Stimulated activated CD8-positive, alpha-beta memory T cell treated with anti-CD3 and anti-CD28 coated beads, Interleukin-4, amount 100 ng/mL, for 4 hours (primary cell): ENCODE measurements at places on chromosomes 6 and 20.

- DNase-seq, result no peak
These were observed at the start of gene PRR18 for GRCh38 chr6:166308033-166308768. Gene PRR18 (minus strand): TSS chr6:166308392. CDS start chr6:166308142, 250 bp downstream.

DNA sequence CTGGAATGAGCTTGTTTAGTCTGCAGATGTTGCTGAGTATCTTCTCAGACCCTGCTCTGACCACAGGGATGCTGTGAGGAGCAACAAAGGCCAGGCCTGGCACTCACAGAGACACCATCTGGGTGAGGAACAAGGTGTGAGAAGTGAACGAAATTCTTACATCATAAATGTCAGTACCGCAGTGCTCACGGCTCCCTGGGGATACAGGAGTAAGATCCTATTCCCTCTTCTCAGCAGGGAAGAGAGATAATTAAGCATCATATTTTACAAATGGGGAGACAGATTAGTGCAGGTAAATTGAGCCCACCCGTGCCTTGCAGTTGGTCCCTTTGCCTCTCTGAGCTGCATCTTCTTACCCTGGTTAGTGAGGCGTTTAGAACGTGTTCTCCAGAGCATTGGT lies 106.2 kb downstream of the DTD1 start:
- no peak for DNase-seq

- DNase-seq, result no peak
These were observed 794.6 kb downstream of the TFAP2A start for GRCh38 chr6:9620263-9620662.

DNA sequence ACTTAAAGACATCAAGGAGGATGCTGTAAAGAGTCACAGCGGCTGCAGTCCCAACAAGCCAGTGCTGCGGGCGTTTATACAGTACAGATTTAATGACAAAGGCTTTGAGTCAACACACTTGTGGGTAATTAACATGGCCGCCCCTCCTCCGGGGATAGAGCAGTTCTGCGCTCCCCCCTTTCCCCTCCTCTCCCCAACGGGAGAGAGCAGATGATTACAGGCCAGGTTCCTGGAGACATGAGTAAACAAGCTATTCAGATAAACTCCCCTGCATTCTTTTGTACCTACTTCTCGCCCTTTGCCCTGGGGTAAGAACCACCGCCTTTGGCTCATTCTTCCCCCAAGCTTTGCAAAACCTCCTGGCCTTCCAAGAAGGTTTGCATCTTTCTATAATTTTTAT lies 23.6 kb upstream of the FABP7 start:
- no peak for DNase-seq

DNA sequence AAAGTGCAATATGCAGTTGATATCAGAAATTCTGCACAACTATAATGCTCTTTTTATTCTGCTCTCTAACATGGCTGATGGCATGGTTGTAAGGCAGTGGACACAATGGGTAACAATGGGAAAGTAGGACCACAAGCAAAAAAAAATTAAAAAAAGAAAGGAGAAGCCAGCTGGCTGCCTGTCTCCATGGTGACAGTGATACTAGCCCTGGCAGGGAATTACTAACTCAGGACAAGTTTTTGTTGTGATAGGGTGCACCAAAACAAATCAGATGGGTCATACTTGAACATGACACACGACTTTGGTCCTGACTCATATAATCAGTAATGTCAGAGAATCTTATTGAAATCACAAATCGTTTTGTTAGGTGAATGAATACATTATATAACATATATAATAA lies 169.4 kb downstream of the TRDN start:
- no peak for DNase-seq

- DNase-seq, result no peak
These were observed 135.7 kb downstream of the BTBD3 start for GRCh38 chr20:12053353-12053752.

DNA sequence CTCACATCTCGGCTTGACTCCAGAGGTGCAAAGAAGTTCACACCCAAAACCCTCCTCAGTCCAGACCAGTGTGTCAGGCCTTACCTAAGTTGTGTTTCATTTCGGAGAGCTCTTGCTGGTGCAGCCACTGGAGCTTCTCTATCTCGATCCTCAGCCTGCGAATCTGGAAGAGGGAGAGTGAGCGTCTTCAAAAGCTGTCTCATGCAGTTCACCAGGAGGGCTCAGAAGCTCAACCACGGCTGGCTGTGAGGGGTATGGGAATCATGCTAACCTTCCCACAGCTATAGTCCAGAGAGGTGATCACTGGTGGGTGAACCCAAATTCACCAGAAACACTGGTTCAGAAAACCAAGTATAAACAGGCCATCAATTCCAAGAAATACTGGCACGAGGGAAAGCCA lies 129.4 kb downstream of the ZMYND8 start:
- no peak for DNase-seq

DNA sequence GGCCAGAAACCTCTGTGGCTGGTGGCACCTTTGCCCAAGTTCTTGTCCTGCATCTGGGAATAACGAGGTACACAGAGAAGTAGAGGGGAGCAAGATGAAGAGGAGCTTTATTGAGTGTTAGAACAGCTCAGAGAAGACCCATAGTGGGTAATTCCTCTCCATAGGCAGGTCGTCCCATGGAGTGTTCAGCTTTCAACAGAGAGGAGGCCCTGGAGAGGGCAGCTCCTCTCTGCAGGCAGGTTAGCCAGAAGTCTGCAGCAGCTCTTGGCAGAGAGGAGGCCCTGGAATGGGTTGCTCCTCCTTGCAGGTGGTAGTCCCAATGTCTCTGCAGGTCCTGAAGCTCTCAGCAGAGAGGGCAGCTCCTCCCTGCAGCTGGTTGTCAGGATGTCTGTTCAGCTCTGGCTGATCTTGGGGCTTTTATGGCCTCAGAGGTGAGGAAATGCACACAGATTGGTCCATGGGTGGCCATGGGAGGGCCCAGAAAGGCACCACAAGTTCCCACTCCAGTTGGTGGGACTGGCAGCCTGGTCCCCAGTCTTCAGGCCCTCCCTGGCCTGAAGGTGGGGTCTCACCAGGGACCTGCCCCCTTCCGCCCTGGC lies 89.0 kb downstream of the IPCEF1 start:
- DNase-seq, result no peak

GRCh38 chr6:53794720-53795339 lies at the start of gene LRRC1:
Gene LRRC1 (plus strand): TSS chr6:53795005. CDS start chr6:53795257, 252 bp downstream.
- DNase-seq, result peak; percentile 66

DNA sequence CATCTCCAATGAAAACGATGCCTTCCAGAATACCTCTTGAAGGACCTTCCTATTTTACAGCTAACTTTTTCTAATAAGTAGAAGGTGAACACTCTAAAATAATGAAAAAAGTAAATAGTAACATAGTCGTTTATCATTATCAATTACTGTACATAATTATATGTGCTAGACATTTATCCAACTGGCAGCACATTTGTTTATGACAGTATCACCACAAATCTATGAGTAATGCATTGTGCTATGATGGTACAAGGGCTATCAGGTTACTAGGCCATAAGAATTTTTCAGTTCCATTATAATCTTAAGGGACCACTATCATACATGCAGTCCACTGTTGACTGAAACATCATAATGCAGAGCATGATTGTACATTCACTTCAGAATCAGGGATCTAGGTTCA lies 68.4 kb downstream of the ATG5 start:
- DNase-seq, result no peak

DNA sequence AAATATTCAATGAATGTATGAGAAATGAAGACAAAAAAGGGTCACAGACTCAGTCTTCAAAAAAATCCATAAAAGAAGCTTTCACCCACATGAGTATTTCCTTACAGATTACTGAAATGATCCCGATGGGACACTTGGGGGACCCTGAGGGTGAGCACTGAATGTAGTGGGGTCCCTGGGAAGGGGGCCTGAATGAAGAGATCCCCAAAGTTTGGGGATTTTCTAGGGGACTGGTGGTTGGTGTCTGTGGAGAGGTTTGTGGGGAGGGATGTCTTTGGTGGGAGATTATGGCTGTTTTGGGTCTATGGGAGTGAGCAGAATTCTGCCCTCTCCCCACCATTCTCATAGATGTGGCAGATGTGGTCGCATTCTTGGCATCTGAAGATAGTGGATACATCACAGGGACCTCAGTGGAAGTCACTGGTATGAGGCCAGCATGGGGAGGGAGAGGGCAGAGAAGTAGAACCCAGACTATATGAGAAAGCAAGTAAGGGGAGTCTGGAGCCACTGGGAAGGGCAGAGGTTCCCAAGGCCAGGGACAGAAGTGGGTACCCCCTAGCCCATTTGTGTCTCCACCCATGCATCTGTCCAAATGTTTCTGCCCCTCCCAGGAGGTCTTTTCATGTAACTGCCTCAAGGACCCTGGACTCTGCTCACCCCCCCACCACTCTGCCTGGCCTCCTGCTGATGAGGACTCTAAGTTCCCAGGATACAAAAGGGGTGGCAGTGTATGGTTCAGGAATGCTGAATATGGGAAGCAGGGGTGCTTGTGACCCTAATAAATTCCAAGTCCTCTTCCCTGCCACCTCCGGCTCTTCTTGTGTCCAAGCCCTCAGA lies 1.8 kb downstream of the HSD17B8 start:
- no peak for DNase-seq

DNA sequence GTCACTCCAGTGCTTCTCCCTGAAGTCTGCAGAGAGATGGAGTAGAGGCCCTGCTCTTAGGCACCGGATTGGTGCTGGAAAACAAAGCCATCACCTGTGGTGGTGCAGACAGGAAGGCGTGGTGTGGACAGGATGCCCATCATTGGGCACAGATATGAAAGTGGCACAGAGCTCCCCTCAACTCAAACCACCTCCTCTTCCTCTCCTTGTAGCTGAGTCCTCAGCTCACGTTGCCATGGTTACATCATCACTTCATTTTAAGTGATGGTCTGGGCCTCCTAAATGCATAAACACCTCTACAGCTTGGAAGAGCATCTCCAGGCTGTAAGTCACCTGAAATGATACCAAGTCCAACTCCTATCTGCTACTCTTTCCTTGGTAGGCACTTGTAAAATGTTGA lies 8.0 kb upstream of the RTF2 start:
- no peak for DNase-seq

- DNase-seq, result no peak
These were observed 108.9 kb upstream of the CST7 start for GRCh38 chr20:24840121-24840713.

DNA sequence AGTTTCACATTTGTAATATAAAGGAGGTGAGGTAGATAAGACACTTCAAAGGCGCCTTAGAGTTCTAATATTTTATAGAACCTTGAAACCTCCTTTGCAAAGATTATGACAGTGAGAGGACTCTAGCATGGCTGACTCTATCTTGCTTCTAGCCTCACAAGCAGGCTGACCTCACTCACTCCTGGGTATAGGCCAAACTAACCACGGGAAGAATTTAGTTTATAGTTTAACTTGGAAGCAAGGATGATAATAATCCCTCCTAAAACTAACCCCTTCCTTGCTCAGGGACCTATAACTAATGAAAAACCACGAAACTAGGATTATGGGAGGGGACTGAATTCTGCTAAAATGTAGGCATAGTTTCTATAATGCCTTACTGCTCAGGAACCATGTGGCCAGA lies 84.3 kb downstream of the FILIP1 start:
- no peak for DNase-seq

GRCh38 chr6:151160929-151161757 lies 78.6 kb upstream of the AKAP12 start:
- DNase-seq, result no peak

DNA sequence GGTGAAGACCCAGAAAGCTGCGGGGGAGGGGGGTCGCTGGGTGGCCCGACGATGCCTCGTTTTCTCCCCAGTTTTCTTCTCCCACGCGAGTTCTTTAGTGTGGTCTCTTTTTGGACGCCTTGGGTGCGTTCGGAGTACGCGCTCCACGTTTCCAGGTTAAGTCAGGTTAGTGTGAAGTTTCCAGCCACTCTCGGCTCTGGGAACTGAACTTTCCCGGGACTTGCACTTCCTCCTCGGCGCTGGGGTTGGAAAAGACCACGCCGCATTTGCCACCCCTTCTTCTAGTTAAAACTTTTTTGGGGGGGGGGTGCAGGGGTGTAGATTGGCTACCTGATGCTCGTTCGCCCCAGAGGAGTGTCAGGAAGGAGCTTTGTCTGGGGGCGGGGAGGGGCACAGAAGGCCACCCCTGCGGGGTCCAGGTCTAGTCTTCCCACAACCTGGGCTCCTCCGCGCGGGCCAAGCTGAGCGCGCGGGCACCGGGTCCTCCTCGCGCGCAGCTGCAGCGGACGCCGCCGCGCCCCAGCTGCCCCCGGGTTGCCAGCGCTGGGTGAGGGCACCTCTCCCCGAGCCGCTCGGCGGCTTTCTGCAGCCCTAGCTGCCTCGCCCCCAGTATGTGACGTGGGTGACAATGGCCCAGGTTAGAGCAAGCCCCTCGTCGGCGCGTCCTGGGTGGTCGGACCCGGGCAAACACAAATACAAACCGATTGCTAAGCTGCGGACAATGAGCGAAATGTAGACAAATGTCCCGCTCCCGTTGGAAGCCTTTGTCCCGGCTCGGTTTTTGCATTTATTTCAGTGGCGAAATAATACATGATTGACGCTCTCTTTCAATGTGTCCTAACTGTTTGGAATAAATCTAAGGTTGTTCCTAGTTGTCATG lies 1.7 kb upstream of the NKX2-2 start:
- no peak for DNase-seq

DNA sequence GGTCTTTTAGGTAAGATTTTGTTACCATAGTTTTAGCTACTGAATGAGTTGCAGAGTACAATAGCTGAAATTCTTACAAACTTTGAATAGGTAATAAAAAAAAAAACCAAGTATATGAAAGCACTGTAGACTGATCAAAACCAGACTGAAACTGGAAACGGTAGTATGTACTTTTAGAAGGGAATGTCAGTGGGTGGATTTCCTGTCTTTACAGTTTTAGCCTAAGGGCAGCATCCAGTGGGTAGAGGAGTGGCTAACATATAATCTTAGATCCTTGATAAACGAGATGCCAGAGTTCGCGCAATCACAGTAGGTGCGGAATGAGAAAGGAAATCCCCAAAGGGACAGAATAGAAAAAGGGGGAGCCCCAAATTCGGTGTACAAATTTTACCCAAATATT lies 385.9 kb upstream of the RUNX2 start:
- no peak for DNase-seq

DNA sequence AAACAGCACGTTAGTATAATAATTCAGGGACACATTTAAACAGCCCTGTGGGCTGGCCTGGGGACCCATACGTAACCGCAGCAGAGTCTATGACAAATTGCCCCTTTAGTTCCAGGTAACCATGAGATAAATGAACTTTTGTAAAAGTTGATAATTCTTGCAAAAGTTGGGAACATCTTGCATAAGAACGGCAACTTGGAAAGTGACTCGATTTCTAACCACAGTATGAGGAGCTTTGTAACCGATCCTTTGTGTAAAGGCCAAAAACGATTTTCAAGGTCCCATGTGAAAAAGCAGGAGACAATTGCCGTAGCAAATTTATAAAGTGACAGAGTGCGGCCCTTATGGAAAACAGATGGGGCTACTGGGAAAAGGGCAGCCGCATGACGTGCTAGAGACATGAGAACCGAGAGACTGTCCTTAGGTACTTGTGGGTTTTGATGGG lies 81.6 kb downstream of the PSMG4 start:
- DNase-seq, result no peak
